ENCODE measurements at places on chromosomes 4 and X. TPM values are rescaled to one million over a fixed set of nuclear protein-coding genes. Genes with fewer than 3 reads are reported as not detected.

SULT1B1 gene
- 0.76 TPM for total RNA-seq

PPP4R3C gene
- total RNA-seq = not detected

PPARGC1A gene
- not detected for total RNA-seq

SPATA4 gene
- not detected for total RNA-seq

UNC5C gene
- total RNA-seq = not detected

CLDN22 gene
- total RNA-seq = not detected

RNF212 gene
- 1.4 TPM for total RNA-seq

DAPP1 gene
- total RNA-seq = 23.6 TPM

DNA sequence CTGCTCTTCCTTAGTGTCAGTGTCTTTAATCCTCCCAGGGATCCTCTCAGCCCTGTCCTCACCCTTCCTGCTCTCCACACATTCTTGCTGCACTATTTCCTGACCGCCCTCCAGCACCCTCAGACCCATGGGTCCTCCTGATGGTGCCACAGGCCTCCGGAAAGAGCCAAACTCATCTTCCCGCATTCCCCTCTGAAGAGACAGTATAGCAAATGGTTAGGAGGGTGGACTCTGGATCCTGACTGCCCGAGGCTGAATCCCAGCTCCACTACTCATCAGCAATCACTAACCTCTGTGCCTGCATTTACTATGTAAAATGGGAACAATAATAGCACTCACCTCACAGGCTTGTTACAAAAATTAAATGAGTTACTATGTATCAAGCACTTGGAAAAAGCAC lies 6.2 kb downstream of the SUV39H1 start:
- DNase-seq = no peak

- no peak for DNase-seq
These were observed 131.6 kb upstream of the EMCN start for GRCh38 chr4:100649417-100649816.

DNA sequence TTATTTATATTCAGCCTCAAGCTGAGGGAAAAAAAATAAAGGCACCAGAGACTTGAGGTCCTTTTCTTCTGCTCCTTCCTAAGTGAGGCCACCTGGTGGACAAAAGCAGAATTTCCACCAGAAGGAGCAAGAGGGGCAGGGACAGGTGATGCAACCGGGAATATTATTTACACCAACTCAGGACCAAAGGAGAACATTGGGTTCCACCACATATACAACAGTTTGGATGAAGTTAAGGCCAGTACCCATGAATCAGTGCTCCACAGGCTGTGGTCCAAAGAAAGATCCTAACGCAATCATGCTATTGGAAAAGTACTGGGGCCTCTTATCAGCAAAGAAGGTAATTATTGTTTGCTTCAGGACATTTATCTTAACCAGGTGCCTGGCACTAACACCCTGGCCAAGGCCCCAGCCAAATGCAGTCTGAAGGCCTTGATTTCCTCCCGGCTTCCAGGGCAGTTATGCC lies 57.4 kb downstream of the TSC22D3 start:
- DNase-seq = peak; percentile 75

DNA sequence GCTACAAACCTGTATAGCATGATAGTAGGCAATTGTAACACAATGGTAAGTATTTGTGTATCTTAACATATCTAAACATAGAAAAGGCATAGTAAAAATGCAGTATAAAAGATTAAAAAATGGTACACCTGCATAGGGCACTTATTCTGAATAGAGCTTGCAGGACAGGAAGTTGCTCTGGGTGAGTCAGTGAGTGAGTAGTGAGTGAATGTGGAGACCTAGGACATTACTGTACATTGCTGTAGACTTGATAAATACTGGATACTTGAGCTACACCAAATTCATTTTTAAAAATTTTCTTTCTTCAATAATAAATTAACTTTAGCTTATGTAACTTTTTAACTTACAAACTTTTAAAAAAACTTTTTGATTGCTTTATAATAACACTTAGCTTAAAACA lies 68.2 kb upstream of the MAML3 start:
- DNase-seq = no peak

GRCh38 chr4:170374770-170375169 lies 285.0 kb upstream of the AADAT start:
- peak; percentile 10 for DNase-seq

- DNase-seq = no peak
These were observed 279.6 kb upstream of the PITX2 start for GRCh38 chr4:110902500-110902899.

DNA sequence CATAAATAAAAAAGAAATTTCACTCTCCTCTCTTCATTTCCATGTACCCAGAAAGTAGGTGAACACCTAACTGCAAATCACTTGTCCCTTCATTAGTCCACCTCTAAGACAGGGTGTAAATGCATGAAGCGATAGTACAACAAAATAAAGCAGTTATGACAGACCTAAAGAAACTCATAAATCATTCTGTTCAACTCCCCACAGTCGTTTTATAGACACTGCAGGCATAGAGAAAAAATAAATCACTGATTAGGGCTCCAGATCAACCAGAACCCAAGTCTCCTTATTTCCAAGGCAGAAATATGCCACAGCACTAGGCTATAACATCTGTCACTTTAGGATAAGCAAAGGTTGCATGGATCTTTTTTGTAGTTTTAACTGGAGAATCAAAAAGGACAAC lies 3.0 kb downstream of the RASGEF1B start:
- no peak for DNase-seq

DNA sequence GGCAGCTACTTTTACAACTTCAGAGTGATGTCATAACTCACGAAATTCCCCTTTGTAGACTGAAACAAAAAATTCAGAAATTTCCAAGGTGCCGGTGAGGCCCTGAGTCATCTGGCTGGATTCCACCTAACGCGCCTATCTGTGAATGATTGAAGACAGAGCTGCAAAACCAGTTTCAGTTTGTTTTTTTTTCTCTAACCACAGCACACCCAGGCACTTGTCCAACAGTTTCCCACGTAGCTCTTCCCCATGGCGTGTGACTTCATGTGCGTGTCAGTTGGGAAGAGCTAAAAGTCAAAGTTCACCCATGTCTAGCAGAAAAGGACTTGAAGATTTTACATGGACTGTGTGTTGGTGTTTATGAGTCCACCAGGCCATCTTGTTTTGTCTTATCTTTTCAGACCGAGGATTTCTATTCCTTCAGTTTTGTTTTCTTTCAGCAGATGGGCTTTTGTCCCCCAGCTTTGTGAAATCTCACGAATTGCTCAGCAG lies 16.4 kb downstream of the TCEANC start:
- peak; percentile 76 for DNase-seq

DNA sequence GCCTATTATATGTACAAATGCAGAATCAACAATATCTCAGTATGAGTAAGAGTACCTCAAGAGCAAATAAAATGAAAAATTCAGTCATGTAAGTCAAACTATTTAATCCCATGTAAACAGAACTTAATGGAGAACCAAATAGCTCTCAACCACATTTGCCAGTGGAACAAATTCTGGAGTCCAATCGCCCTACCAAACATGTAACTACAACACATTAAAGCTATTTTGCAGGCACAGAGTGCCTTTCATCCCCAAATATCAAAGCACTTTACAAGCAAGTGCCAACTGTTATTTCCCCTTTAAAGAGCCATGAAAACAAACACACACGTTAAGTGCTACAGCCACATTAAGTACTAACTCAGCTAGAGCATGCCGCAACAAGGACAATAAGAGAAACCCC lies 51.3 kb downstream of the PCDH19 start:
- DNase-seq = no peak

GRCh38 chr4:148090503-148091476 lies 351.4 kb downstream of the NR3C2 start:
- DNase-seq = no peak

DNA sequence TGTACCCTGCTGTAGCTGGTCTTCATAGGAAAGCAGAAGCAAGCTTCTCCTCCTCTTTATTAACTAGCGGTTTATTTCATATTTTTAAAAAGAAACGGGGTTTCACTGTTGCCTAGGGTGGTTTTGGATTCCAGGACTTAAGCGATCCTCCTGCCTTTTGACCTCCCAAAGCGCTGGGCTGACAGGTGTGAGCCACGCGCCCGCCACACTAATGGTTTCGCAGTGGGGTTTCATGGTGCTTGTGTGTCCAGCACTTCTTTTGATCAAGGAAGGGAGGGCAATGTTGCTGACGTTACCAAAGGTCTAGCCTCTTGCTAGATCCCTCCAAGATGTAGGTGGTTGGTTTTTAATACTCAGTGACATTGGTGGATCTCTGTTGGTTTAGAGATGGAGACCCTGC lies 1.4 kb downstream of the MAEA start:
- DNase-seq = no peak

GRCh38 chrX:68443155-68443868 lies 10.0 kb upstream of the OPHN1 start:
- peak; percentile 18 for DNase-seq
